ENCODE measurements at places on chromosomes 5 and 9. TPM values are rescaled to one million over a fixed set of nuclear protein-coding genes. Genes with fewer than 3 reads are reported as not detected.

FOXI1 gene
- total RNA-seq = not detected

BRD9 gene
- 22.9 TPM for total RNA-seq

CARTPT gene
- total RNA-seq = not detected

SPINK7 gene
- total RNA-seq = not detected

DNA sequence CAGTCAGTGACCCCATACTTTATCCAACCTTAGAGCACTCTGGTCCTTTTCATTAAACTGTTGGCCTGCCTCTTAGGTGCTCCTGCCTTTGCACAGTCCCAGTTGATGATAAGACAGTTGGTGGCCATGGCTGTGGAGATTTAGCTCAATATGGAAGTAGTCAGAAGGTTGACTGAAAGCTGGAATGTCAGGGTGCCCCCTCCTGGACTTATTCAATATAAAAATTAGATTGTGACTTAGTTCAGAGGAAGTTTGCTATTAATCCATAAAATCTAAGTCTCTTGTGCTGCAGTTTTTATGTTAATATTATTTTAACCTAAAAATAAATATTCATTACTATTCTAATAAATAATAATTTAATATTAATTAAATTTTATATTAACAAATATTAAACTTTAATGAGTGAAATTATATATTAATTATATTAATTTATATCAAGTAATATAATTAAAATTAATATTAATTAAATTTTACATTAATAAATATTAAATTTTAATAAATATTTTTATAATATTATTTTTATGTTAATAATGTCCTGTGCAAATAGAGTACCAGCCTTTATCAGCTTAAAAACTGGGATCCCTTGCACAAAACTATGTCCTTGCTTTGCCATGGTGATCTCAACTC lies 77.7 kb upstream of the ADAMTSL1 start:
- no peaks in the 10 kb centered on the region for H3K4me1 ChIP-seq
- H3K27ac ChIP-seq = no peak overlapping the region
- H3K4me3 ChIP-seq = no peak overlapping the region
- H3K36me3 ChIP-seq = no peaks in the 10 kb centered on the region

- H3K36me3 ChIP-seq = no peaks in the 10 kb centered on the region
- H3K4me3 ChIP-seq = no peak overlapping the region
- no peaks in the 10 kb centered on the region for H3K27me3 ChIP-seq
- no peaks in the 10 kb centered on the region for H3K4me1 ChIP-seq
- no peak overlapping the region for H3K27ac ChIP-seq
Measured at GRCh38 chr5:96387616-96388015, 45.4 kb downstream of the PCSK1 start.

GRCh38 chr5:127571314-127572131 lies 54.1 kb downstream of the PRRC1 start:
- no peak for DNase-seq
- H3K27me3 ChIP-seq = no peaks in the 10 kb centered on the region
- H3K27ac ChIP-seq = no peak overlapping the region
- no peaks in the 10 kb centered on the region for H3K4me1 ChIP-seq
- no peaks in the 10 kb centered on the region for H3K36me3 ChIP-seq

- no peak for DNase-seq
- no peaks in the 10 kb centered on the region for H3K27me3 ChIP-seq
- H3K4me1 ChIP-seq = no peaks in the 10 kb centered on the region
- no peaks in the 10 kb centered on the region for H3K36me3 ChIP-seq
- H3K27ac ChIP-seq = no peak overlapping the region
- H3K4me3 ChIP-seq = no peak overlapping the region
Measured at GRCh38 chr5:158857976-158858375, 241.7 kb downstream of the EBF1 start.

- peaks cover 62% of the 10 kb centered on the region for H3K36me3 ChIP-seq
- H3K4me3 ChIP-seq = no peak overlapping the region
- peaks cover 32% of the 10 kb centered on the region for H3K4me1 ChIP-seq
- DNase-seq = no peak
- no peaks in the 10 kb centered on the region for H3K27me3 ChIP-seq
Measured at GRCh38 chr9:35743452-35743851, 5.6 kb downstream of the GBA2 start.

- no peaks in the 10 kb centered on the region for H3K36me3 ChIP-seq
- no peak for DNase-seq
- no peak overlapping the region for H3K27ac ChIP-seq
- H3K27me3 ChIP-seq = no peaks in the 10 kb centered on the region
Measured at GRCh38 chr9:36088020-36088419, 48.5 kb upstream of the GLIPR2 start.

GRCh38 chr5:41346609-41347008 lies 133.3 kb upstream of the C6 start:
- no peaks in the 10 kb centered on the region for H3K36me3 ChIP-seq
- H3K27ac ChIP-seq = no peak overlapping the region
- no peaks in the 10 kb centered on the region for H3K4me1 ChIP-seq
- H3K27me3 ChIP-seq = no peaks in the 10 kb centered on the region
- no peak for DNase-seq

- no peak for DNase-seq
- peaks cover 1% of the 10 kb centered on the region for H3K27me3 ChIP-seq
- no peak overlapping the region for H3K4me3 ChIP-seq
Measured at GRCh38 chr9:88535226-88536022, 446 bp downstream of the NXNL2 start.

- no peak overlapping the region for H3K4me3 ChIP-seq
- H3K36me3 ChIP-seq = no peaks in the 10 kb centered on the region
- no peaks in the 10 kb centered on the region for H3K4me1 ChIP-seq
- no peaks in the 10 kb centered on the region for H3K27me3 ChIP-seq
Measured at GRCh38 chr9:81097131-81097847, 592.1 kb downstream of the TLE1 start.

- peaks cover 6% of the 10 kb centered on the region for H3K36me3 ChIP-seq
- no peak overlapping the region for H3K27ac ChIP-seq
- DNase-seq = no peak
- no peak overlapping the region for H3K4me3 ChIP-seq
- H3K27me3 ChIP-seq = no peaks in the 10 kb centered on the region
- H3K4me1 ChIP-seq = no peaks in the 10 kb centered on the region
Measured at GRCh38 chr5:64800926-64801325, 32.2 kb downstream of the CWC27 start.

GRCh38 chr9:128245421-128246151 lies 30.2 kb downstream of the GOLGA2 start:
- no peak overlapping the region for H3K27ac ChIP-seq
- no peaks in the 10 kb centered on the region for H3K27me3 ChIP-seq
- H3K4me1 ChIP-seq = peaks cover 50% of the 10 kb centered on the region
- peak overlapping the region; percentile 17 for H3K4me3 ChIP-seq
- H3K36me3 ChIP-seq = no peaks in the 10 kb centered on the region
- DNase-seq = peak; percentile 72

DNA sequence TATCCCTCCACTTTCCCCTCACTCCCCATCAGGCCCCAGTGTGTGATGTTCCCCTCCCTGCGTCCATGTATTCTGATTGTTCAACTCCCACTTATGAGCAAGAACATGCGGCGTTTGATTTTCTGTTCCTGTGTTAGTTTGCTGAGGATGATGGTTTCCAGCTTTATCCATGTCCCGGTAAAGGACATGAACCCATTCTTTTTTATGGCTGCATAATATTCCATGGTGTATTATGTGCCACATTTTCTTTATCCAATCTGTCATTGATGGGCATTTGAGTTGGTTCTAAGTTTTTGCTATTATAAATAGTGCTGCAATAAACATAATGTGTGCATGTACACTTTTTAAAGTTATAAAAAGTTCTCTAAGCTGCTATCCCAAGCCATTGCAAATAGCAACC lies 75.6 kb downstream of the ERBIN start:
- H3K4me3 ChIP-seq = no peak overlapping the region
- H3K4me1 ChIP-seq = no peaks in the 10 kb centered on the region

- H3K4me3 ChIP-seq = no peak overlapping the region
- no peak for DNase-seq
- H3K4me1 ChIP-seq = no peaks in the 10 kb centered on the region
- no peak overlapping the region for H3K27ac ChIP-seq
- H3K36me3 ChIP-seq = no peaks in the 10 kb centered on the region
Measured at GRCh38 chr9:104080983-104081382, 13.1 kb upstream of the SMC2 start.

DNA sequence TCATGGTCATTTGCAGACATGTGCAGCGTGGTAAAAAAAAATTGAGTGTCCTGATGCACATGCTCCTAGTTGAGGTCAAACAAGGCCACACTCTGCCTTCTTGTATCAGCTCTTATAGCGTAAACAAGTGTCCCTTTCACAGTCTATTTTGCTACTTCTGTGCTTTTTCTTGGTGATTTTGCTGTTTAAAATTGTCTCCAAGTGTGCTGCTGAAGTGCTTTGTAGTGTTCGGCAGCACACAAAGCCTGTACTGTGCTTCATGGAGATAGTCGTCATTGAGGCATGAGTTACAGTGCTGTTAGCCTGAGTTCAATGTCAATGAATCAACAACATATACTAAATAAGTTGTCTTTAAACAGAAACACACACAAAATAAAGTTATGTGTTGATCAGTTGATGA lies 690.4 kb upstream of the MEF2C start:
- no peak for DNase-seq
- H3K4me1 ChIP-seq = no peaks in the 10 kb centered on the region
- no peak overlapping the region for H3K27ac ChIP-seq

GRCh38 chr9:21988056-21988990 lies 5.9 kb downstream of the CDKN2A start:
- H3K27ac ChIP-seq = no peak overlapping the region
- peaks cover 1% of the 10 kb centered on the region for H3K4me1 ChIP-seq
- no peaks in the 10 kb centered on the region for H3K36me3 ChIP-seq
- DNase-seq = no peak

DNA sequence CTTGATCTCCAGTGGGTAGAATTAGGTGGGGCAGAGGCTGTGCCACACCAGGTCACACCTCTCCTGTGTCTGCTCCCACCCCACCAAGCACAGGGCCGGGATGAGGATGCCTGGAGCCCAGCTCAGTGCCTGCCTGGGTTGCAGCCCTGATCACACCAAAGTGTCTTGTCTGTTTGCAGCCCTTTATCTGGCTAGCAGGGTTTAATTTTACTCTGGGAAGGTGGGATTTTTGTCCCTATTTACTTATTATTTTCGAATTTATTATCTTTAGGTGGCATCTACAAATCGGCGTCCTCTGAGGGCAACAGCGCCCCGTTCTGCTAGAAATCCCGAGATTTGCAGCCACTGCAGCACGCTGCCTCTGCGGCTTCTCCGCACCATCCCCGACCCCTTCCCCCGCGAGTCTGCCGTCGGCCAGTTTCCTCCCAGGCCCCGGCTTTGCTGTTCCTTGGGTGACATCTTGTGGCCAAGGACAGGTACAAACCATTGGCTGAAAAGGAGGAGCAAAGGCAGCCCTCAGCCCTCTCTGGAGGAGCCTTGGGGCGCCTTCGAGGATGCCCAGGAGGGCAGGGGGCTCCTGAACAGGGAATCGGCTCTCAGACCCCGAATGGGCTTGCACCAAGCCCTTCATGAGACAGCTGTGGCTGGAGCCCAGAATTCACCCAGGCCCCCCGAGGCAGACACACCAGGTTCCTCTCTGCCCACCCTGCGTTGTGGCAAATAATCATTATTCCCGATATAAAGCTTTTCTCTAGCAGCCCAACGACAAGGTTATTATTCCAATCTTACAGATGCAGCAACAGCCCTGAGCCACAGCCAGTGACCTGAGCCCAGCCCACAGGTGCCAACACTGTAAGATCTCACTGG lies 113.0 kb downstream of the GAPVD1 start:
- H3K36me3 ChIP-seq = no peaks in the 10 kb centered on the region
- peak; percentile 65 for DNase-seq
- H3K27ac ChIP-seq = no peak overlapping the region
- H3K4me3 ChIP-seq = peak overlapping the region; percentile 58

DNA sequence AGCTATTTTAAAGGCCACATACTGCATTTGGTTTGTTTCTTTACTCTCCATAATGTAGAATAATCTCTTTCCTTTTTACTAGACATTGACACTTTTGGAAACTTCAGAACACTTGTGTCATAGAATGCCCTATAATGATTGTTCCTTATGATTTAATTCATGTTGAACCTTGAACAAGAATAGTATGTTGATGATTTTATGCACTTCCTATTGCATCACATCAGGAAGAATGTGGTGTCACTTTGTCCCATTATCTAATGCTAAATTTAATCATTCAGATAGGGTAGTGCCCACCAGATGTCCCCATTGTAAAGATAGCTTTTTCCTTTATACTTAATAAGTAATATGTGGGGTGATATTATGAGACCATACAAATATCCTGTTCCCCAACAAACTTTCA lies 19.4 kb upstream of the DEPDC1B start:
- peaks cover 3% of the 10 kb centered on the region for H3K27me3 ChIP-seq
- H3K4me3 ChIP-seq = no peak overlapping the region
- DNase-seq = no peak
- H3K27ac ChIP-seq = no peak overlapping the region
- H3K36me3 ChIP-seq = no peaks in the 10 kb centered on the region
- no peaks in the 10 kb centered on the region for H3K4me1 ChIP-seq

DNA sequence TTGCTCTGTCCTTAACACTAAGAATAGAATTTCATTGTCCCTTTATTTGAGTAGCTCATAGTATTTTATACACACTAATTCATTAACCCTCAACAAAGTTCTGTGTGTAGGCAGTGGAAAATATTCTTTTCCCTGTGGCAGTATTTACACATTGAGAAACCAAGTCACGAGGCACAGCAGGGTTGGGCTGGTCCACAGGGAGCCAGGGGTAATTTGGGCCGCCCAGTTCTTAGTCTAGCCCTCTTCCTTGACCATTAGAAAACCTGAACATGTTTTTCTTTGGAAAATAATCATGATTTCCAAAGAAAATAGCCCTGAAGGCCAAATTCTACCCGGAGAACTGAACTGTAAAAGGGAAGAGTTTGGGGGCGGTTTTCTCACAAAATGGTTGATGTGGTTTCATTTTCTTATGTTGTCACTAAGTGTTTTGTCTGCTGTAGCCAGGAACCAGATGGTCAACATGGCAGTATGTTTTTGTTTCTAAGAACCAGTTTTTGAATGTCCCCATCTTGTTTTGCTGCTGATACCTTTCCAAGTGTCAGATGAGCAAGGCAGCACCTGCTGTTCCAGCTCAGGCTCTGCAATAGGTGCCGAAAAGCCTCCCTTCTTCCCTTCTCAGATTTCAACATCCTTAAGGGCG lies 29.6 kb downstream of the ARHGEF28 start:
- peaks cover 57% of the 10 kb centered on the region for H3K4me1 ChIP-seq
- H3K27ac ChIP-seq = peak overlapping the region; percentile 68
- H3K27me3 ChIP-seq = no peaks in the 10 kb centered on the region

DNA sequence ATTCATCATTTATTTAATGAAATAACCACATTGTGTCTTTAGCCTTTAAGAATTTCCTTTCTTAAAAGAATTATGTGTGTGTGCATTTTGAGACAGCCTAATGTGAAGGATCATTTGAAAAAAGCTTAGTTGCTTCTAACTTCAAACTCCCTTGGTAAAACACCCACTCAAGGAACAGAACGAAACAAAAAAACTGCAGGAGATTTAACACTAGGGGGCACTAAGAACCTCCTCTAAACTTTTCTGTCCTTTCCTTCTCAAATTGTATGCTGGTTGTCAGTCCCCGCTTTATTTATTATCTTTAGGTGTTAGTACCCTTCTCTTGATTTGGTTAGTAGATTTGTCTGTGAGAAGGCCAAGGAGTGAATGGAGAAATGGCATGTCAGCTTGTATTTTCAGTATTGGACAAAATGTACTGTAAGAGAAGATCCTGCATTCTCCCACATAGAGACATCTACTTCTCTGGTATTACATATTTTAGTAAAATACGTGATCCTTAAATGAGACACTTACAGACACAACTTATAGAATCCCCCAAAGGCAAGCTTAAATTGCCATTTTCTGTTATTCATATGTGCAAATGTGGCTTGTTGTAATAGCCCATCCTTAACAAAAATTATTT lies 229.7 kb downstream of the MRPS30 start:
- H3K4me3 ChIP-seq = no peak overlapping the region
- DNase-seq = peak; percentile 14
- no peaks in the 10 kb centered on the region for H3K4me1 ChIP-seq
- H3K27me3 ChIP-seq = no peaks in the 10 kb centered on the region
- H3K27ac ChIP-seq = no peak overlapping the region

- DNase-seq = no peak
- no peak overlapping the region for H3K4me3 ChIP-seq
- H3K4me1 ChIP-seq = no peaks in the 10 kb centered on the region
- peaks cover 6% of the 10 kb centered on the region for H3K27me3 ChIP-seq
Measured at GRCh38 chr9:89579741-89580385, 24.9 kb upstream of the GADD45G start.
